ENCODE measurements at places on chromosomes 1 and 21. TPM values are rescaled to one million over a fixed set of nuclear protein-coding genes. Genes with fewer than 3 reads are reported as not detected.

Gene TCHHL1
- not detected for total RNA-seq

Gene PADI3
- not detected for total RNA-seq

Gene IVL
- total RNA-seq = not detected

Gene KCNE2
- not detected for total RNA-seq

DNA sequence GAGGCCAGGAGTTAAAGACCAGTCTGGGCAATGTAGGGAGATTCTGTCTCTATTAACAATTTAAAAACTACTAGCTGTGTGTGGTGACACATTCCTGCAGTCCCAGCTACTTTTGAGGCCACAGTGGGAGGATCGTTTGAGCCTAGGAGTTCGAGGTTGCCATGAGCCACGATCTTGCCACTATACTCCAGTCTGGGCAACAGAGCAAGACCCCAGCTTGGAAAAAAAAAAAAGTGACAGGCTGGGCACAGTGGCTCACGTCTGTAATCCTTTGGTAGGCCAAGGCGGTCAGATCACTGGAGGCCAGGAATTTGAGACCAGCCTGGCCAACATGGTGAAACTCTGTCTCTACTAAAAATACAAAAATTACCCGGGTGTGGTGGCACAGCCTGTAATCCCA, 26.8 kb downstream of the HP1BP3 start:
- no peaks in the 10 kb centered on the region for H3K27me3 ChIP-seq
- H3K4me1 ChIP-seq = no peaks in the 10 kb centered on the region
- no peak overlapping the region for H3K4me3 ChIP-seq
- DNase-seq = no peak
- peaks cover 75% of the 10 kb centered on the region for H3K36me3 ChIP-seq

GRCh38 chr1:84078108-84078841, 65.8 kb upstream of the PRKACB start:
- peak overlapping the region; percentile 78 for H3K4me3 ChIP-seq
- H3K4me1 ChIP-seq = peaks cover 12% of the 10 kb centered on the region
- DNase-seq = no peak
- H3K27ac ChIP-seq = no peak overlapping the region
- peaks cover 12% of the 10 kb centered on the region for H3K27me3 ChIP-seq

DNA sequence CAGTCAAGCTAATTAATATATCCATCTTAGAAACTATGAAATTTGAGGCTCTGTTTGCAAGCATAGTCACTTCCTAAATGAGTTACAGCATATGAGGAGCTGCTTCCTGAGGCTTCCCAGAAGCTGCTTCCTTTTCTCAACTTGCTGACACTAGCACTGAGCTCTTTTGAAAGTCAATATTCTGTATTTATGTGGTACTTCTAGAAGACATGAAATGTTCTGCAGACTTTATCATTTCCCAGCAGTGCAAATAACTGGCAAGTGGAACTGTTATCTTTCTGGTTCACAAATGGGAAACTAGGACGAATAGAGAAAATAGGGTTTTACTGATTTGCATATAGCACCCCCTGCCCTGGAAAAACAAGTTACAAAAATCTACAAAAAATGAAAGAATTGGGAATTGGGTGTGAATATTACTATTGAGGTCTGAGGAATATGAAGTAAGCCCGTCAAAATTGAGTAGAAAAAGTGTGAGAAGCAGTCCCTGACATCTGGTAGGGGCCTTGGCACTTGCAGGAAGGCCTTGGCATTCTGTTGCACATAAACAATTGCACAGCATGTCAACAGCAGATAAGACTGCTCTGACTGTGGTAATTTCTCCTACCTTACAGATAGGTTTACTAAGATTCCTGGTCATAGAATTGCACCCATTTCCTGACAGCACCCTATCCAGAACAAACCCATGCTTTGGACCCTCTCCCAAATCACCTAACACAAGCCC, 7.1 kb downstream of the GIPC2 start:
- H3K4me1 ChIP-seq = peaks cover 9% of the 10 kb centered on the region
- H3K27ac ChIP-seq = no peak overlapping the region
- peaks cover 16% of the 10 kb centered on the region for H3K27me3 ChIP-seq

DNA sequence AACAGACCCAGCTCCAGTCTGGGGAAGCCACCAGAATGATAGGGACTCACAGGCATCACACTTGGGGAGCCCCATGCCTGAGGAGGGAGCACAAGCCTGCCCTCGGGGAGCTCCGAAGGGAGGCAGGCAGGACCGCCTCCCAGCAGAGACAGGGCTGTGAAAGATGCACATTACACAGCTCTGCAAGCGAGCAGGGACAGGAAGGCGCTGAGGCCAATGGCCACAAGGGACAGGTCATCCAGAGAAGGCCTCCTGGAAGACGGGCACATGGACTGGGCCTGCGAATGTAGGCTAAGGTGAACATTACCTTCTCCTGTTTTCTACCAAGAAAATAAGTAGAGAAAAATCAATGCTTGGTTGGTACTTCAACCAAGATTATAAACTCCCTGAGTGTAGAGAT, 4.2 kb downstream of the NPR1 start:
- H3K27ac ChIP-seq = no peak overlapping the region
- no peak for DNase-seq
- H3K36me3 ChIP-seq = no peaks in the 10 kb centered on the region
- no peak overlapping the region for H3K4me3 ChIP-seq
- H3K4me1 ChIP-seq = peaks cover 20% of the 10 kb centered on the region
- peaks cover 60% of the 10 kb centered on the region for H3K27me3 ChIP-seq

GRCh38 chr1:75198761-75199160, 64.6 kb downstream of the LHX8 start:
- no peak overlapping the region for H3K4me3 ChIP-seq
- no peaks in the 10 kb centered on the region for H3K4me1 ChIP-seq
- no peaks in the 10 kb centered on the region for H3K36me3 ChIP-seq
- DNase-seq = no peak
- H3K27me3 ChIP-seq = no peaks in the 10 kb centered on the region

DNA sequence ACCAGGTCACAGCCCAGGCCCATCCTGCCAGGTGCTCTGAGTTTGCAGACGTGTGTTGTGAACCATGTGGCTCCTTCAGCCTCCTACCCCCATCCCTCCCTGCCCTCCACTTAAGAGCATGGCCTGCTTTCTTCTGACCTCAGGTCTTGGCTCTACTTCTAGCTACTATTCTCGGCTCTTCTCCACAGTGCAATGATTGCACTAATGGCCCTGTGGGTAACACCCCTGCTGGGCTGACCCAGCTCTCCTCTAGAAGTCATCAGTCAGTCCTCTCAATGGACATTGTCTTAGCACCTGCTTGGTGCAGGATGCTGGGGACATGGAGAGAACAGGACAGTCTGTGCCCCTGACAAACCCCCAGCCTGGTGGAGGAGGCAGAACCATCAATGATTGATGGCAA, 22.2 kb upstream of the IFFO2 start:
- no peak overlapping the region for H3K27ac ChIP-seq

GRCh38 chr1:69157046-69157756, 410.5 kb upstream of the LRRC7 start:
- no peak overlapping the region for H3K4me3 ChIP-seq
- no peaks in the 10 kb centered on the region for H3K36me3 ChIP-seq
- no peak for DNase-seq
- no peaks in the 10 kb centered on the region for H3K27me3 ChIP-seq
- no peaks in the 10 kb centered on the region for H3K4me1 ChIP-seq
- H3K27ac ChIP-seq = no peak overlapping the region

- H3K27ac ChIP-seq = no peak overlapping the region
- H3K4me3 ChIP-seq = no peak overlapping the region
- no peaks in the 10 kb centered on the region for H3K27me3 ChIP-seq
- no peak for DNase-seq
- peaks cover 16% of the 10 kb centered on the region for H3K4me1 ChIP-seq
Measured at GRCh38 chr1:43952731-43953346, 6.1 kb downstream of the IPO13 start.

DNA sequence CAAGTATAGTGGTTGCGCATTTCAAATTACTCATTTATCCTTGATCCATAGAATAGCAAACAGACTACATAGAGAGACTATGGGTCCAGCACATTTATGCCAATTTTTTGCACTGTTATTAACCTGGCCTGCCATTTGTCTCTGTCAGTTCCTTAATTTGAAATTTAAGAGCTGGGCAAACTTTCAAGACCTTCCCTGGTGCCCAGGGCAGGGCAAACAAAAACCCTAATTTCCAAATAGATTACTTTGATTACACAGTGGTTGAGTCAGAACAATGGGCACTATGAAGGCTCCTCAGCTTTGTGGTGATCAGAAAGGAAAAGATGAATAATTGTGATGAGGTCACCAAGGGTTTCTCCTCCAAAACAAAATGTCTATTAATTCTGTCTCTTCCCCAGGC, 80.6 kb downstream of the TNFSF18 start:
- no peaks in the 10 kb centered on the region for H3K36me3 ChIP-seq
- H3K27ac ChIP-seq = no peak overlapping the region
- DNase-seq = no peak
- H3K4me3 ChIP-seq = no peak overlapping the region
- peaks cover 9% of the 10 kb centered on the region for H3K27me3 ChIP-seq

DNA sequence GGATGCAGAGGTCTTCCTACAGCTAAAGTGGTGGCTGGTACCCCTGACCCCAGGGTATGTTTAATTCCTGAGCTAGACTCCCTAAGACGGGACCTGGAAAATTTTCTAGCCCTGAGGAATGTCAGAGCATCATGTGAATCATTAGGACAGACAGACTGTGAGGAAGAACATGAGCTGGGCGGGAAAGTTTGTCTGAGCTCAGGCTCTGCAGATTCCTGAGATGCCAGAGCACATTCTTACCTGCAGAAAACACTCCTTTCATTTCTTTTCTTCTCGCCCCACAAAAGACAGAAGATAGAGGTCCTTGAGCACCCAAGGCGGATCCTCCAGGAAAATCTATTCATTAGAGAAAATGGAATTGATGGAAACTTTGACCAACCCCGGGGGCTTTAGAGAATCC, 6.5 kb downstream of the CAPN2 start:
- H3K4me1 ChIP-seq = peaks cover 91% of the 10 kb centered on the region
- H3K36me3 ChIP-seq = peaks cover 82% of the 10 kb centered on the region
- no peak overlapping the region for H3K4me3 ChIP-seq
- peak overlapping the region; percentile 95 for H3K27ac ChIP-seq
- no peaks in the 10 kb centered on the region for H3K27me3 ChIP-seq
- DNase-seq = no peak

GRCh38 chr21:40516335-40516734, 330.6 kb downstream of the DSCAM start:
- H3K36me3 ChIP-seq = no peaks in the 10 kb centered on the region
- no peak overlapping the region for H3K4me3 ChIP-seq
- no peaks in the 10 kb centered on the region for H3K27me3 ChIP-seq
- no peaks in the 10 kb centered on the region for H3K4me1 ChIP-seq

All from activated CD4-positive, alpha-beta memory T cell treated with anti-CD3 and anti-CD28 coated beads, Interleukin-2, amount 10 ng/mL, durations not matched to agents 7 days and 5 days (primary cell).